ENCODE measurements at places on chromosomes 11 and 22.
A peak's percentile ranks its signal among the peaks of the same experiment; 100 is the strongest.

DNA sequence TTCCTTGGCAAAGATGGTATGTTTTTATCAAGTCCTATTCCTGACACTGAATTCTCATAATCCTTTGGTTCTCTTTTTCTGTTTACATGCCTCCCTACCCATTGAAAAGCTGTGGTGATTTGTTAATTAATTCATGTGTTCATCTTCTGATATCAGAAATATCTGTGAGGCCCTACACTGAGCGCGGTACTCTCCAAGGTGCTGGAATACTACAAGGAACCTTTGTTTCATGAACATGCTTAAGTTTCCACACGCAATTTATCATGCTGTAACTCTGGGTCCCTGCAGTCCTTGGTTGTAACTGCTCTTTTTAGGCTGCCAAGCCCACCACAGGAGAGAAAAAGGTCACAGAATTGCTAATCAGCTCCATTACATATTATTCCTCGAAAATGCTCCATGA, 331.8 kb downstream of the FAT3 start:
- DNase-seq, result peak; percentile 44

DNA sequence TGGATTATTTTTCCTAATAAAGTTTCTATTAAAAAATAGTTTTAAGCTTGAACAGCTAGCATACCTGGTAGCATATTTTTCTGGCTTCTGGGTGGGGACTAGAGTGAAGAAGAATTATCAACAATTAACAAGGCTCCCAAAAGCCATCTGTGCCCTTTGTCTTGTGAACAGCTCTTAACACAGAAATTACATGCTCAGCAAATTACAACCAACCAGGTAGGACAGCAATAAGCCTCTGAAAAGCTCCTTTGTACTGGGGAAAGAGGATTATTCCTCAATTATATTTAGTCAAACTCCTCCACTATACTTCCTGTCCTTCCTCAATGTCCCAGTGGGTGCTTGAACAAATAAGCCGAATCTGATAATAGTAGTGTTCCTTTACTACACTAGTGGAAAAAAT, 162.8 kb downstream of the RAB38 start:
- DNase-seq, result no peak

GRCh38 chr11:32883421-32883820, 9.2 kb upstream of the QSER1 start:
- no peak for DNase-seq

- DNase-seq, result peak; percentile 73
These were observed 98.6 kb downstream of the CEP164 start for GRCh38 chr11:117426297-117426685.

GRCh38 chr11:57562596-57562995, 4.9 kb downstream of the UBE2L6 start:
- DNase-seq, result no peak

- no peak for DNase-seq
These were observed 45.7 kb downstream of the KCNQ1OT1 start for GRCh38 chr11:2653930-2654739.

DNA sequence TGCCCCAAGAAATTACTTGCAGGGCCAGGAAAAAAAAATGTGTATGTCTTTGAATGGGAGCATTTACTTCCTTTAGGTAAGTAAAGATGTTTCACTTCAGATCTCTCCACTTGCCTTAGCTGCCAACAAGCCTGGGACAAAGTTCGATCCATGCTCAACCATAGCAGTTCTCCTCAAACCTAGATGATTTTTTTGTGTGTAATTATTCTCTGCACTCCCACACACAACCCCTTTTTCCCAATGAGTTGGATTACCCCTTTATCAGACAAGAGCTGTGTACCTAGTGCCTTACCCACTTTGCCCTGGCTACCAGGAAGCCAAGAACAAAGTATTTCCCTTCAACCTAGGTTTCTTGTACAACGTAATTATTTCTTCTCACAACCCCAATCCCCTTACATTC, 35.6 kb downstream of the TPBGL start:
- no peak for DNase-seq

DNA sequence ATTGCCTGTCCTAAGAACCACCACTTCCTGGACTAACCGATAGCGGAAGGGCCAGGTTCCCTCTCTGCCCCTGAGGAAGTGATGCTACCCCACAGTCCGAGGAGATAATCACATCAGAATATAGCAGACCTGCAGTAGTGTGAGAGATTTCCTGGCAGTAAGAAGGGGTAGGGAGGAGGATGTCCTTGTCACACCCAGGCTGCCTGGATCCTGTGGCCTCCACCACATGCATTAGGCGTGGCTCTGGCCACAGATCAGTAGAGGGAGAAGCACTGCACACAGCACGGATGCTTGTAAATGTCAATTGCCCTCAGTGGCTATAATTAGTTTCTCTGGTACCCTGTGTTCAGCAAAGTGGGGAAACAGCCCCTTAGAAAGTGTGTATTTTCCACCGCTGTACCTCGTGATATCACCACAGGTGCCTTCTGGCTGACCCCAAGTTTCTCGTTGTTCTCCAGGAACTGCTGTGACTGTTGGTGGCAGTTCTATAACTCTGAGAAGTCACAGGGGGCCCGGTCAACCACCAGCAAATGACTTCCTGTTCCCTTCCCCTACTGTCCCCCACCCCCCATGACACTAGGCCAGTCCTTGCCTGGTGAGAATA, 61.8 kb downstream of the UBASH3B start:
- DNase-seq, result no peak

DNA sequence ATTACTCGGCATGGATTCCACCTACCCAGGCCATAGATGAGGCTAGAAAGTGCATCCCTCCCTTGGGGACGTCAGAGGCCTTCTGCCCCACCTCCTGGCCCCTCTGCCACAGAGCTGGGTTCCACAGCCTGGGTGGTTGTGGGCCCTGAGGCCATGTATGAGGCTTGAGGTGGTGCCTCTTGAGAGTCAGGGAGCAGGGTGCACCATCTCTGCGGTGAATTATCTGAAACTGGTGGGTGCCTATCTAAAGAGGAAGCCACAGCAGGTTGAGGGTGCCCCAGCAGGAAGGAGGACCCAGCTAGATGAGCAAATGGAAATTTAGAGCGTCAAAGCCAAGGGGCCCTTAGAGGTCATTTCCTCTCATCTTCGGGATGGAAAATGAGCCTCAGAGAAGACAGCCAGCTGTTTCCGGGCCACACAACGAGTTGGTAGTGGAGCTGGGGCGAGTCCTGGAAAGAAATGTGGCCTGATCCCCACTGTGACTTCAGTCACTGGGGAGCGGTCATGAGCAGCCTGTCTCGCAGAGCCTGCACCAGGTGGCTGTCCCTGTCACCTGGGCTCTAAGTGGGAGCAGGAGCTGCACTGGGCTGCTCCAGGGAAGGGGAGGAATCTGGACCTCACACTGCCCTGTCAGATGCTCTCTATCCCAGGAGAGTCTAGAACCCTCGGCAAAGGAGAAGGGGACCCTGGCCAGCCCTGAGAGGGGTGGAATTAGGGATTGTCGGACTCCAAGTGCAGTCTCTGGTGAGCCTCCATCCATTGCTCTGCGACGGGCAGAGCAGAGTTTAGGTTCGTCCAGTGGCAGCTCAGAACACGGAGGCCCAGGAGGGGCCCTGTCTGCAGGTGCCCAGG, 7.3 kb downstream of the ADORA2A start:
- no peak for DNase-seq

DNA sequence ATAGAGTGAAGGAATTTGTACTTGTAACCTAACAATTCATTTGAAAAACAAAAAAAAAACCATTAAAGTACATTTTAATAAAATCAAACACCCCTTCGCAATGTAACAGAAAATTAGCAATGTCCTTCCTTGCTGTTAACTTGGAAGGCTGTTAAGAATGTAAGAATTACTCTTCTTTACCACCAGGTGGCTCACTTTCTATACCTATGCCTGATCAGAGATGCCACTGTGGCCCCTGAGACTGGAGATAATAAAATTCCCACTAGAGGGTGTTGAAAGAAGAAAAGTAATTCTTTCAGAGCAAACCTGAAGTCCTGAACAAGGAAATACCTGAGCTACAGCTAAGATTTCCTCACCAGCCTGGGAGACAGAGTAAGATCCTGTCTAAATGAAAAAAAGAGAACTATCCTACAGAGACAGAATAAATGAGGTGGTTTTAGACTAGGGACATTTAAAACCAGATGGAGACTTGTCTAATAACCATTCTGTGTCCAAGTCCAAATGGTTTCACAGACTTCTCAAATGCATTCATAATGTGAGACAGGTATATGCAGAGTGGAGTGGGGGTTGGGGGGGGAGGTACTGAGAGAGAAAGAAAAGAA, 1089.3 kb downstream of the FAM181B start:
- DNase-seq, result peak; percentile 90

GRCh38 chr11:126194121-126194543, 17.3 kb downstream of the RPUSD4 start:
- peak; percentile 76 for DNase-seq

DNA sequence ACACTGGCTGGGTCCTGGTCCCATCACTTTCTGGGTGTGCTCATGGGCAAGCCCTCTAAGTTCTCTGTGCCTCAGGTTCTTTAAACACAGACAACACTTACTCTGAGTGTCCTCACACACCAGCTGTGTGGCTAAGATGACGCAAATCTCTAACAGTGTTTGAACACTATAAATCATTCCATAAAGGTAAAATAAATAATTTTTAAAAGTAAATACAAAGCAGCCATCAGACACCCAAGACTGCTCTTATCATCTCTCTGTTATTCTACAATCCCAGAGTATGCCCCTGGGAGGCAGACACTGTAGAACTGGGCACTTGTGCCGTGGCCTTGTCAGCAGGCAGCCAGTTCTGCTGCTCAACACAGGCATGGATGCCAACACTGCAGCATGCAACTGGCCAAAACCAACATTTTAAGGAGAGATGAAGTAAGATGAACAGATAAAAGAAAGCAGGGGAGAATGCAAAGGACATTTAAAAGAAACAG, 56.8 kb downstream of the RPL27A start:
- no peak for DNase-seq

GRCh38 chr11:18013790-18014507, 1.1 kb upstream of the SERGEF start:
- no peak for DNase-seq

DNA sequence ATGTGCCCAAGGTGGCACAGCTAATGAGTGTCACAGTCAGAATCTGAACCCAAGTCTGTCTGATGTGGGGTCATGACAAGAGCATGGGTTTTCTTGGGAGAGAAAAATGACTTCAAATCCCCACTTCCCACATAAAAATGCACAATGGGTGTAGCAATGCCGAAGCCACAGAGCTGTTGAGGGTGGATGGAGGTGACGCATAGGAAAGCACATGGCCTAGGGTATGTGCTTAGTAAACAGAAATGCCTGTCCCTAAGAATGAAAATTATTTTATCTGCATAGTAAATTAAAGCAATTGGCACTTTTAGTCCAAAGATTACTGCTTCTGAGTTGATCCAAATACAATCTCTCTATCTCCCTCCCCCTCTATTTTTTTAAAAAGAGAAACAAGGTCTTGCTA, 10.9 kb downstream of the MICAL3 start:
- DNase-seq, result no peak

Measured in A673 (cell line).